ENCODE measurements at places on chromosomes 5 and 9.

- no peak for DNase-seq
Measured at GRCh38 chr9:5799314-5799713, 33.6 kb downstream of the ERMP1 start.

GRCh38 chr9:9992936-9993335 is 619.9 kb downstream of the PTPRD start:
- DNase-seq = no peak

DNA sequence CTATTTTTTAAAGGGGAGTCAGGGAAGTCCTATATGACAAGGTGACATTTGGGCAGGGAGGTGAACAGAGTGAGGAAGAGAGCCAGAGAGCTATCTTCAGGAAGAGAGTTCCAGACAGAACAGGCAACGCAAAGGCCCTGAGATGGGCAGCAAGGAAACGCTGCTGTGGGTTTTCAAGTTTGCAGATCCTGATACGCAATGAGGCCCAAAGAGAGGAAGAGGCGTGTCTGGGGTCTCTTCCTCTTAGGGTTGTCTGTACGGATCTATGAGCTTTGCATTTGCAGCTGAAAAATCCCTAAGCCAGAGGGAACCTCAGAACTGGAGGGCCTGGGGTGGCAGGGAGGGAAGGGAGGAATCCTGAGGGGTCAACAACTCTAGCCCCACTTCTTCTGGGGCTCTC is 13.6 kb downstream of the FAT2 start:
- no peak for DNase-seq

DNA sequence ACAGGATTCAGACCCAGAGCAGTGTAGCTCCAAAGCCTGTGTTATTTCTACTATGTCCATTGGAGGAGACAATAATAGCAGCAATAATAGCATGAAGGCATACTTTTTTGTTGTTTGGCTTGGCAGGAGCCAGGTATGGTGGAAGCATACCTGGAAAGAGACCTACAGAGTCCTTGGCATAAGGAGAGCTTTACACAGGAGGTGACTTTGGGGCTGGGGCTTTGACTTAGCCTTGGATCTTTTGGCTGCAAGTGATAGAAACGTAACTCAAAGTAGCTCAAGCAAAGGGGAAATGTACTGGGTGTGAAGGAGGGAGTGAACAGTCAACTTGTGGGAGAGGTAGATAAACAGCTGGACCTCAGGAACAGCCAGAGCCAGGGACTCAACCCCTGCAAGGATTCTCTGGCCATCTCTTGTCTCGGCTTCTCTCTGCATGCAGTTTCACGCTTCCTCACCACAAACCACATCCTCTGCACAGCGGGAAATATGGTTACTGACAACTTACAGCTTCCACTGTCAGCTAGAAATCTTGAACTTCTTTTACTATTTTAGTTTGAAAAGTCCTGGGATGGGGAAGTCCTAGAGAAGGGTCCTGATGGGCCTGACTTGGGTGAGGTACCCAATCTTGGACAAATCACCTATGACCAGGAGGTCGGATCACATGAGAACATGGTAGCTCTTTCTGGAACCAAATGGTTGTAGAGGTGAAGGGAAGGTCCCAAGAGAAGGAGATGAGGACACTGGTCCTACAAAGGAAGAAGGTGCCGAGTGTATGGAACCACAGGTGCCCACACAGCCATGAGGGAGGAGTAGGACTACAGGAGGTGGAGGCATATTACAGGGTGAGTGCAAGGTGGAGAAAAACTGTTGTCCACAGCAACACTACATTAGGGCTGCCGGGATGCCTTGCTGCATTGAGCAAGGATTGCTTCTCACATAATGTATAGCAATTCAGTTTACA is 47.0 kb upstream of the TGFBR1 start:
- no peak for DNase-seq

DNA sequence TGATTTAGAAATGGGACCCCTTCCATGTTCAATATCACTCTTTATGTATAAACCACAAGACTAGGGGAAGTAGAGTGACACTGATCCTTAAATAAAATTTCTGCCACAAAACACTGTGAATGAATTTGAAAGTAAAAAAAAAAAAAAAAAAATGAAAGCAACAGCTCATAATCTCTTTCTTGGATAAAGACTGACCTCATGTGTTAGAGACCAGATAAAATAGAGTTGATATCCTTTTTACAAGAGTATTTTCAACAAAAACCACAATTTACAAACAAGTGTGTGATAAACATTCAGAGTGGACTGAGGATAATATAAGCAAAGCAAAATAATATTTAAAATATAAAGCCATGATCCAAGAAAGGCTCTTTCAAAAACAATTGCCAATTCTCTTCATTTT is 180.2 kb downstream of the FBXL17 start:
- no peak for DNase-seq

- no peak for DNase-seq
Measured at GRCh38 chr5:113203916-113204315, 227.3 kb downstream of the DCP2 start.

- DNase-seq = no peak
Measured at GRCh38 chr9:118362123-118362522, 657.9 kb downstream of the TLR4 start.

DNA sequence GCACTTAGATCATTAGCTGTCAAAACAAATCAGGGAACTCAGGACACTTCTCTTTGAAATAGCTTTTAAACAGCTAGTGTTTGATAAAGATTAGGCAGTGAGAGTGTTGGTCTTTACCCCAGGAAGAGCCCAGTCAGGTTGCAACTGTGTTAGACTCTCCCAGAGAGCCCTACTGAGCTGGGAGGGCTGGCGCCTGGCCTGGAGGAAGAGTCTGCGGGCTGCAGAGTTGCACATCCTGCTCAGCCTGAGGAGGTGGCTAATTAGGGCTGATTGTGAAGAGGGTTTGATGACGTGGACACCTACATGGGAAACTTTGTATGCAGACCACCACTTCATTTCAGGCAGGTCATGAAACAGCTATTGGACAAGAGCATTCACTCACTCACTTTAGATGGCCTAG is 112.0 kb downstream of the TMEM174 start:
- no peak for DNase-seq

DNA sequence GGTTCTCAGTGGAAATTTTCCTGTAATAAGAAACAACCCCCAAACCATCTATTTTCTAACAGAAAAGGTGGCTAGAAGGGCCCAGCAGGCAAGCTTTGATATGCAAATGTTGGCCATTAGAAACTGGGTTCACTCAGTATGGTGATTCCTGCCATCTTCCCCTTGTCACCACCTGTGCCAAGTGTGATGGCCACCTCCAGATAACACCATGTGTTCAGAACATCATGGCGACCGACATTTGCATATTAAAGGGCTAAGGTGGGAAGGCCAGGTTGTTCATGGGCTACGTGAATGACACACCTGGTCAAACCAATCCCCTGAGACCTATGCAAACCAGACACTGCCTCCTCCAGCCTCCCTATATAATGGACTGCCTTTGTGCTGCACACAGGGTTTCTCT is 20.4 kb downstream of the FOXE1 start:
- DNase-seq = no peak

- DNase-seq = peak; percentile 66
Measured at GRCh38 chr5:161230221-161230620, 316.3 kb downstream of the GABRB2 start.

DNA sequence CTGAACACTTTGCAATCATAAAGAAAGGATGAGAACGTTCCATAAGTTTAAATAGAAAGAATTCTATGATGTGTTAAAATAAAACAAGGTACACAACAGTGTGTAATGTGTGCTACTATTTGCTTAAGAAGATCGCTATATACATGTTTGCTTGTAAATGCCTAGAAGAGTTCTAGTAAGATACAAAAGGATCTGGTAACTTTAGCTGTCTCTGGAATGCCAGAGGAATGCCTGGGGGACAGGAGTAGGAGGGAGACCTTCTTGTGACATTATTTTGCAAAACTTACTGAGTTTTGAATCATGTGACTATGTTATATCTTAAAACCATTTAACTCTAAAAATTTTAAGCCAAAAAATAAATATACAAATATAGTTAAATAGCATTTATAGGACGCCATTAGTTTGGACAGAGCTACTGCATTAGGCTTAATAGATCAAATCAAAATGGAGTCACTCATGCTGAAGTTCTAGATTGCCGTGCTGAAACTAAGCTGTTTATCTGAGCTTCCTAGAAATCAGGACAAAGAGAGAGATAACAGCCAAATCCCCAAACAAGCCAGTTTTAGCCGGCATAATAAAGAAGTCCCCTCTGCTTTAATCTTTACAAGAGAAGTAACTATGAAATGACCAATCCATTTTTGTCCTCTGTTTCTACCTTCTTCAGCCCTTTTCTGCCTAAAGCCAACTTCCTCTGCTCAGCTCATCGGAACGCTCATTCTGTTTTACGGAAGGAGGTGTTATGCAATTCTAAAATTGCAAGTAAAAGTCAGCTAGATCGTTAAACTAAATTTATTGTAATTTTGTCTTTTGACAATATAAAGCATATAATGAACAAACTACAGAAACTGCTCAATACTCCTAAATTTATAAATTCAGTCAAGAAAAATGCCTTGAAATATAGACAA is 44.8 kb downstream of the LIX1 start:
- DNase-seq = no peak

DNA sequence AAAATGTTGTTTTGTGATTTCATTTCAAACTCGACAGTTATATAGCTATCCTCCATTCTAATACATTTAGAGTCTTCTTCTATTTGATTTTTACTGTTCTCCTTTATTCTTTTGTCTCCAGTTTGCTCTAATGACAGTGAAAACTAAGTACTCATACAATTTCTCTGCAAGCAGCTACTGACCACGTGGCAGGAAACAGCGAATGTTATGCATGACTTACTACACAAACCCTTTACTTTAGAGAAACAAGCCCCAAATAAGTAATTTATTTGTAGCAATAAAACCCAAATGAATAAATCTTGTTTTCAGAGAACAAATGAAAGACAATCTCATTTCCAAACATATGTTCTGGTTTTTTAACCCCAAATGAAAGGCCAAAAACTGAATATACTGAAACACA is 41.9 kb downstream of the CDH6 start:
- no peak for DNase-seq

GRCh38 chr5:103475629-103476240 is 86.9 kb downstream of the NUDT12 start:
- DNase-seq = peak; percentile 7

GRCh38 chr5:66708368-66708767 is 112.2 kb downstream of the MAST4 start:
- DNase-seq = no peak

DNA sequence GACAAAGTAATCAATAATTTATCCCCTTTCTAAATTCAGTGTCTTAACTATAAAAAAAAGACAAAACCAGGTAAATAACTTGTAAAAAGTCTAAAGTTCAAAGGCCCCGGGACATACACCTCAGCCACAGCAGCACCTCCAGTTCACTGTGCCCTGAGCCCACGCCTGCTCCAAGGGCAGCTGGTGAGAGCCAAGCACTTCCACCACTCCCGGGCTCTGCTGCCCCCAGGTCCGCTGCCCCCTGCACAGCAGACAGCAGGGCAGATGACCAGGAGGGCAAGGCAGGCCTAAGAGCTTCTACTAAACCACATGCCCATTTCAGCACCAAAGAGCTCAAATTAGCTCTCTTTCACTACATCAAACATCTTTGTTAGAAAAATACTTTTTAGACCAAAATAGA is 91.9 kb downstream of the CAMSAP1 start:
- DNase-seq = no peak

DNA sequence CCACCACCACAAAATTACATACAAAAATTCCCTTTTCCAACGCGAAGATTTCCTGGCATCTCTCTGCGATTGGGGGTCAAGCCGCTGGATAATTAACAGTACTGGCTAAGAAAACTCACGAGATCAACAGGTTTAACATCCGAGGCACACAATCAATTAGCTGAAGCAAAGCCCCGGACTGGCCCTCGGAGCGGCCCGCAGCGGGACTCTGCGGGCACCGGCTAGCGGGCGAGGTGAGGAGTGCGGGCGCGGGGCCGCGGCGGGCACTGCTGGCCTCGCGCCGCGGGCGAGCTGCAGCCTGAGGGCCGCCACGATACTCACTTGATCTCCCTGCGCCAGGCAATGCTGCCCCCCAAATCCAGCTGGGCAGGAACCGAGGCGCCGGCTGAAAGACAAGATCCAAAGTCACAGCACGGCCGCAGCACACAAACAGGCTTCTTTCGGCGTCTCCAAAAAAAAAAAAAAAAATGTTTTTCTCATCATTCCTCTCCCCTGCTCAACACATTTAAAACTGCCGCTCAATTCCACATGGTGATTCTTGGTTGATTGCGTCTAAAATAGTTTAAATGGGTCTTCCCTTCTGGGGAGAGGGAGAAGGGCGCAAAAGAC is 210.2 kb downstream of the MEF2C start:
- no peak for DNase-seq

DNA sequence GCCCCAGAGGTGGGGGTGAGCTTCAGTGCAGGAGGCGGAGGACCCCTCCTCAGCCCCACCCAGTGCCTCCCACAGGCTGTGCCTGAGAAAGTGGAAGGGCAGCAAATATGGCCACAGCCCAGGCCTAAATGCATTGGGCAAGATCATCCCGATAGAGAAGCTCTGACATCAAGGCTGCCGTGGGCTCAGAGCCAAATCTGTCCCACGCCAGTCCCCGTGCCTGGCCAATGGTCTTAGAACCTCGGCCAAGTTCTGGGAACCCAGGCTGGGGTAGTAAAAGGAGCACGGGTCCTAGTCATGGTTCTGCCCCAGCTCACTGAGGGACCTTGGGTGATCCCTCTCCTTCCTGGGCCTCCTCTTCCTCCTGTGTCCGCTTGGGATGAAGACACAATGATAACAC is 27.7 kb upstream of the TNIP1 start:
- DNase-seq = no peak

DNA sequence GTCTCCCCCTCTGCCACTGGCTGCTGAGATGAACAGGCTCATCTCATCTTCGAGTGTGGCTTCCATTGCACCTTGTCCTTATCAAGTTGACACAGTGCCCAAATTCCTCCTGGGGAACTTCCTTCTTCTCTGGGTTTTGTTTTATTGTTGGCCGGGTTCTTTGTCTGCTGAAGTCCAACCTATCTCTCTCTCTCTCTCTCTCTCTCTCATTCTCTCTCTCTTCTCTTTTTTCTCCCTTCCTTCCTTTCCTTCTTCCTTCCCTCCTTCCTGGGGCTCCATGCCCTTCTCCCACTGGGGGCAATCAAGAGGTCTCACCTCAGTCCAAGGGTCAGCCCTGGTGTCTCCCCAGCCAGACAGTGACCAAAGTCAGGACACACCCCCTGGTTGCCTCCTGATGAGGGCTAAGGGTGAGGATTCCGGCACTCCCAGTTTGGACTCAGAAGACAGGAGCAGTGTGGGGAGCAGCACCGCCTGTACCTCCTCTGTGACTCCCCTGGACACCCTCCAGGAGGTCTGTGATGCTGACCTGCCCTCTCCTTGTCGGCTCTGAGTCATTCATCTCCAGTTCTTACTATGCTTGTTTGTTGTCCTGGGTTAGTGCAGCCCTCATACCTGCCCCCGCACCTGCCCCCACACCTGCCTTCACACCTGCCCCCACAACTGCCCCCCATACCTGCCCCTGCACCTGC is 30.7 kb downstream of the KCNT1 start:
- DNase-seq = no peak

- DNase-seq = no peak
Measured at GRCh38 chr5:64165160-64165499, 513 bp upstream of the RNF180 start.

GRCh38 chr5:97131921-97132320 is 10.5 kb downstream of the LIX1 start:
- DNase-seq = no peak

Data from NCI-H187 (cell line).